NCI-H187 (cell line): ENCODE measurements at places on chromosomes 16 and 17.
A peak's percentile ranks its signal among the peaks of the same experiment; 100 is the strongest.

- no peak for DNase-seq
Observed at GRCh38 chr17:16652252-16652651, 1.4 kb downstream of the ZNF624 start.

DNA sequence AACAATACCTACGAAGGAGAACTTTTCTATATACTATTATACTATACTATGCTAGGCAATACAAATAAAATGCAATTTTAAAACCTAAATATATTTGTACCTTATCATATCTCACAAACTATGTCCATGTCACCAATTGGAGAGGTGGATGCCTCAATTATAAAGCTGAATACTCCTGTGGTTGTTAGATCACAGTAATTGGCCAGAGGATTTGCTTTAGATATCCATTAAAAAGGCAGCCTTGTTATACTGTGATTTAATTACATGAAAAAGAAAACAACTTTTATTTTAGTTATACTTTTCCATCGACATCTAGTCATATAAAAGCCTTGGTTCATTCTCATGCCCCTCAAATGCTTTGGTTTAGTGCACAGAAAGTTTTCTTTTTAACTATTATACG lies 129.3 kb downstream of the BRIP1 start:
- DNase-seq = no peak

- no peak for DNase-seq
Observed at GRCh38 chr17:35841505-35841904, 27.2 kb downstream of the HEATR9 start.

GRCh38 chr17:7308625-7309433 lies 1.4 kb downstream of the EIF5A start:
- DNase-seq = peak; percentile 26

GRCh38 chr17:46815474-46816353 lies 2.8 kb downstream of the WNT3 start:
- no peak for DNase-seq

GRCh38 chr17:79977708-79978547 lies 57.7 kb downstream of the TBC1D16 start:
- DNase-seq = no peak

GRCh38 chr17:9220398-9221146 lies 199.3 kb downstream of the NTN1 start:
- no peak for DNase-seq

DNA sequence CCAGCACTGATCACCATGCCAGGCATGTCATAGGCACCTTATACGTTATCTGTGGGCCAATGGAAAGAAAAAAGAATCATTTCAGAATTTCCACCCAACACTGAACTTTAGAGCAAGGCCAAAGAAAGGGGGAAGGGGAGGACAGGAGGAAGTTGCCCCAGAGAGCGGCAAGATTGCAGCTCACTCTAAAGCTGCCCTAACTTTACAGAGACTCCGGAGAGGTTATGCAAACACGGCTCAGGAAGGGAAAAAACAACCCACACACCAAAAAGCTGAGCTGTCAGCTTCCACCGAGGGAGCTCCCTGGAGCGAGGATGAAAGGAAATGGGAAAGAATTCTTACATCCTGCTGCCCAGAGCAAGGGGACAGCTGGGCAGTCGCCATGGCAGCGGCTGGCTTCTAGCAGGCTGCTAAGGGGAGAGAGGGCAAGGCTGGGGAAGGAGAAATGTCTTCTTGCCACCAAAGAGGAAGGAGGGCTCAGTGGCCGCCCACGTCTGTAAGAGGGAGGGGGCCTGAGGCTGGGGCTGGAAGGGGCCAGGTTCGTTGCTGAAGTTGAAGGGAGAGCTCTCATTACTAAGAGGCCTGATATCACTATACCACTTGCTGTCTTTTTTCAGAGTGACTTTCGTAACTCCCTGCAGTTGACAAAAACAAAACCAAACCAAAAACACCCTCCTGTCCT lies 18.2 kb downstream of the COTL1 start:
- DNase-seq = no peak

- no peak for DNase-seq
Observed at GRCh38 chr16:20203272-20203671, 124.0 kb downstream of the GP2 start.

DNA sequence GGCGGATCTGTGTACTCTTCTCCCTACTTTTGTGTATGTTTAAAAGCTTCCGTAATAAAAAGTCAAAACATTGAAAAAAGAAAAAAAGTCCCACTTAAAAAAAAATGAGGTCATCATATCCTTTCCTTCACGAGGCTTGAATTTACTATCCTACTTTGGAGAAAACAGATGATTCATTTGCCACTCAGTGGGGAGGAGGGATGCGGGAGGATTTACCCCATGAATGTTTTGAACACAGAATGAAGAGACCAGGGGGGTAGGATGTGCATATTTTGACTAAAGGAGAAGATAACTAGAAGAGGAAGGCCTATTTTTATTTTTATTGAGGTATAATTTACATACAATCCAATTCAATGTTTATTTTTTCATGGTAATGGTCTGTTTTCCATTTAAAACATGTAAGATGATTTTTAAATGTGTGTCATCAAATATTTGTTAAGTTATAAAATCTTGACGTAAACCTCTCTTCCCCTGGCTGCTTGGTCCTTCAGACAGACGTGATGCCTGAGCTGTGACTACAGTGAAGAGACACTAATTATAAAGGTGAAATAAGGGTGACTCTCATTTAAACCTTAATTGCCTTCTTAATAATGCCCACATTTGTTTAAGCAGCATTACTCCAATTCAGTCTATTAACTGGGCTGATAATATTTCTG lies 135.4 kb upstream of the AXIN2 start:
- DNase-seq = no peak

GRCh38 chr17:62975206-62975605 lies 9.2 kb downstream of the TANC2 start:
- DNase-seq = no peak

DNA sequence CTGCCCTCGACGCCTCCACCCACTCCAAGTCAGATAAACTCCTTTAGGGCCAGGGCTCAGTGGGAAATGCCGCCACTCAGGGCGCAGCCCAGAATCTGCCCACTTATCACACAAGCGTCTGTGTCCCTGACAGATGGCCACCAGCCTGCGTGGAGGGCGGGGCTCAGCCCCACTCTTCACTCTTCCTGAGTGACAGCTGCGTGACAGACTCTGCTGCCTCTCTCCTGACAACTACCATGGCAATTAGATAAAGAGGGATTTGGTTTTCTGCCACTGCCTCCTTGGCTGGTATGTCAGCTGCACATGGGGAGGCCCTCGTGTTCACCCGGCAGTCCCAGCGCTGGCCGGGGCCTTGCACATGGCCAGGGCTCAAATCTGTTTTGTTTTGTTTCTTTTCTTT lies 96.2 kb downstream of the RTN4RL1 start:
- no peak for DNase-seq

DNA sequence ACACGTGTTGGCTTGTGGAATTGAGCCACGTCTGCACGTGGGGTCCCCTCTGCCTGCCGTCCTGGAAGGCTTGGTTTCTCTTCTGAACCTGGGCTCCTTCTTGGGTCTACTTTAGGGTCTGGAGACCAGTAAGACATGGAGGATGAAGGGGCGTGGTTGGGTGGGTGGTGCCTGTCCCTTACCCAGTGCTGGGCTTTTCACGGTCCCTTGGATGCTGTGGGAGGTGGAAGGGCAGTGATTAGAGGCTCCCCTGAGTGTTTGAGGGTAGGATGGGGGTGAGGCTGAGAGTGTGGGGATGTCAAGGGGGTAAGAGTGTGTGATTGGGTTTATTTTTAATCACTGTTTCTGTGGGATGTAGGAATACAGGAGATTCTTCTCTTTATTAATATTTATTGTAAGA lies 38.3 kb downstream of the MGAT5B start:
- no peak for DNase-seq

GRCh38 chr17:61427567-61427966 lies 24.7 kb upstream of the TBX4 start:
- no peak for DNase-seq

DNA sequence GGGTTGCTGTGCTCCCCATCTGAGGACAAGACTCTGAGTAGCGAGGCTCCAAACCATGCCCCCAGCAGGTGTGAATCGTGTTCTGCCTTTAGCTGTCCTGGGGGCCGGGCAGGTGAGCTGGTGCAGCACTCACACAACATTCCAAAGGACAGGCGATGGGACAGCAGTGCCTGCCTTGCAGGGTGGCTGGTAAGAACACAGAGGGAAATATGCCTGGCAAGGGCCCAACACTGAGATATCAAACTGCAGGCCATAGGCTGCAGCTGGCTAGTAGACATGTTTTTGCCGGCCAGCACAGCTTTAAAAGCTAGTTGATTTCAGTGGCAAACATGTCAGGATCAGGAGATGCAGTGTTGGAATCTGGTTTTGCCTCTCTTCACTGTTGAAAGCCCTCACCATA lies 23.6 kb downstream of the CLEC16A start:
- DNase-seq = no peak

DNA sequence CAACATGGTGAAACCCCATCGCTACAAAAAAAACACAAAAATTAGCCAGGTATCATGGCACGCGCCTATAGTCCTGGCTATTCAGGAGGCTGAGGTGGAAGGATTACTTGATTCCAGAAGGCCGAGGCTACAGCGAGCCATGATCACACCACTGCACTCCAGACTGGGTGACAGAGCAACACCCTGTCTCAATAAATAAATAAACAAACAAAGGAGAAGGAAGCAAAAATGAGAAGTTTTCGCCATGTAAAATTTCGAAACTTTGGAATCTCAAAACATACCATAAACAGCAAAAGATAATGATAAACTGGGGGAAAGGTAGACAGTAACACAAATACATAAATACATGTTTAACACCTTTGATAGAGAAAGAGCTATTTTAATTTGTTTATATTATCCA lies 130.9 kb downstream of the ZFHX3 start:
- no peak for DNase-seq

DNA sequence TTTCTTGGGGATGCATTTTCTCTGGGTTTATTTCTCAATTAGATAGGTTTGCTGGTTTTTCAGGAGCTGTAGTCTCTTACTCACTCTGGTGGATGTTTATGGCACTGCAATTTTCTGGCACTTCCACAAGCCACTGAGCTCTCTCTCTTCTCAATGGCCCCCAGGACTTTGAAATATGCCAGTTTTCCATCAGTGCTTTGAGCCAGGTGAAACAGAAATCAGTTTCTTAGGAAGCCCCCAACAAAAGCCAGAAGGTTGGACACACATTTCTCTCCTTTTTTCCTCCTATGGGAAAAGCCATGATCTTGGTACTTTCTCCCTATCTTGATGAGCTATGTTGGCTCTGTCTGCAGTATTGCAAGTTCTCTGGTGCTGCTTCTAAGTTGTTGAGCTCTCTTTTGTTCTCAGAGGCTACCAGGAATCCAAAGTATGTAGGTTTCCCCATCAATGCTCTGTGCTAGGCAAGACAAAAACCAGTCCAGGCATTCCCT lies 90.7 kb upstream of the SMIM36 start:
- no peak for DNase-seq

DNA sequence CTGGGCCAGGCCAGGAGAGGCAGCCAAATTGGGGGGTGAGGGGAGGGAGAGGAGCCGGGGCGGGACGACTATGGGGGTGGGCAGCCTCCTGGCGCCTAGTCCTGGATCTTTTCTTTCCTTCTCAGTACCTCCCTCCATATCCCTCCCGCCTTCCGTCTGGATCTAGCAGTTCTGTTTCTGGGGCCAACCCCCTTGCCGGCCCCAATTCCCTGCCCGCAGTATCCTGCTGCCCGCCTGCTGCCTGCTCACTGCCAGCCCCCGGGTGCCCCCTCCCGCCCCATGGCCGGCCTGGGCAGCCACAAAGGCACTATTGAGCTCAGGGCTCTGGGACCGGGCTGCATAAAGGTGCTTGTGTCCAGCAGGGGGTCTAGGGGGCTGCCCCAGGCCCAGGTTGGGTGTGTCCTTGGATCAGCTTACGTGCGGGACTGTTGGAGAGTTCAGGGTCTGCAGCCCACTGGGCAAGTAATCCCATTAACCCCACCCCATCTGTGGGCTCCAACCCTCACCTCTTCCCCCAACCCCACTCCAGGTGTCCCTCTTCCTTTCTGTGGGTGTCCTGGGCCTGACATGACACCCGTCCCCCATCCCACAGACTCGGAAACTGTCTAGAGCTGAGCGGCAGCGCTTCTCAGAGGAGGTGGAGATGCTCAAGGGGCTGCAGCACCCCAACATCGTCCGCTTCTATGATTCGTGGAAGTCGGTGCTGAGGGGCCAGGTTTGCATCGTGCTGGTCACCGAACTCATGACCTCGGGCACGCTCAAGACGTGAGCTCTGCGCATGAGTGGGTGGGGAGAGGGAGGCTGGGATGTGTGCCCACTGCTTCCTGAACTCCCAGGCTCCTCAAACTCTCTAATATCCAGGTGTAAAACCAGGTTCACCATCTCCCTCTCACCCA lies 2.0 kb downstream of the WNK4 start:
- no peak for DNase-seq

DNA sequence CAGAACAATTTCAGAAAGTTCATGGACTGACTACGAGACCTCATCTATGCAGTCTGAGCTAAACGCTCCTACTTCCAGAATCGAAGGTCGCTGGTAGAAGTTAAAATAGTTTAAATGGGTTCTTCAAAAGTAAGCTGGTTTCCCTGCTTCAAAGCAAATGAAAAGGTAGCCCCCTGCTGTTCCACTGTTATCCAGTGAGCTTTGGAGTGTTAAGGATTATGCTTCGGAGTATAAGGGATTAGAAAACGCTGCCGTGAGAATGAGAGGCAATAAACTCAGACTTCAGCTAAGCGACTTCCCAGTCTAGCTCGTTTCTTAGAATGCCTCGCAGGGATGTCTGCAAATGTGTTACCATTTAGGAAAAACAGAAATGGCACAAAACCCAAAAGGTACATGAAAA lies 12.4 kb downstream of the MLYCD start:
- DNase-seq = no peak

GRCh38 chr17:73160980-73161630 lies 3.7 kb upstream of the SSTR2 start:
- DNase-seq = no peak

DNA sequence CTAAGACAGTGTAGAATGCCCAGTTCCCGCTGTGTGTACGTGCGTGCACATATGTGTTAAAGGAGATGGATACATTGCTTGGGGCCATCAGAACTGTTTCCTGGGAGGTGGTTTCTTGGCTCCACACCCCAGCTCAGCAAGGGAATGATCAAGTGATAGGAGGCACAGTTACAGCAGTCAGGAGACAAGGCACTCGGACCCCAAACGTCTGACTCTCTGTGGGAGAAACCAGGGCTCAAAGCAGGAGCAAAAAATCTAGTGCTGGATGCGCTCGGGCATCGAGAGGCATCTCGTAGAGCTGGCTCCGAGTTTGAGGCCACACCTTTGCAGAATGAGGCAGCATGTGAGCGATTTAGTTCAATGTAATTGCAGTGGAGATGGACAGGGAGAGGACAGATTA lies 71.9 kb downstream of the RBBP6 start:
- DNase-seq = no peak

DNA sequence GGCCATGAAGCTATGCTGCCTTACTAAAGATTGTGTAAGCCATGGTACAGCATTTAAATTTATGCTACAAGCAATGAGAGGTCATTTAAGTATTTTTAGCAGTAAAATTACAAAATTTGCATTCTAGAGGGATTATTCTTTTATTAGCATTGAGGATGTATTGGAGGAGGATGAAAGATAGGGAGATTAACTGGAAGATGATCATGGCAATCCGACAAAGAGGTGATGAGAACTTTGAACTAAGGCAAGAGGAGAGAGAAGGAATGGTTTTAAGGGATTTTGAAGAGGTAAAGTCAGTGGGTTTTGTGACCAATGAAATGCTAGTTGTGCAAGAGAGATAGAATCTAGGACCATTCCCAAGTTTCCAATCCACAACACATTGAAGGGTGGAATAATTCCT lies 129.9 kb downstream of the SNX11 start:
- no peak for DNase-seq

GRCh38 chr17:77210946-77211541 lies 70.3 kb downstream of the SEC14L1 start:
- no peak for DNase-seq
